ENCODE measurements at places on chromosomes 3 and 15. TPM values are rescaled to one million over a fixed set of nuclear protein-coding genes. Genes with fewer than 3 reads are reported as not detected.

- no peak for DNase-seq
Measured at GRCh38 chr3:105950881-105951600, 82.2 kb upstream of the CBLB start.

- no peak for DNase-seq
Measured at GRCh38 chr3:146189519-146190173, 28.7 kb upstream of the PLOD2 start.

GRCh38 chr15:67178569-67179210, 75.8 kb downstream of the AAGAB start:
- peak; percentile 64 for DNase-seq

DNA sequence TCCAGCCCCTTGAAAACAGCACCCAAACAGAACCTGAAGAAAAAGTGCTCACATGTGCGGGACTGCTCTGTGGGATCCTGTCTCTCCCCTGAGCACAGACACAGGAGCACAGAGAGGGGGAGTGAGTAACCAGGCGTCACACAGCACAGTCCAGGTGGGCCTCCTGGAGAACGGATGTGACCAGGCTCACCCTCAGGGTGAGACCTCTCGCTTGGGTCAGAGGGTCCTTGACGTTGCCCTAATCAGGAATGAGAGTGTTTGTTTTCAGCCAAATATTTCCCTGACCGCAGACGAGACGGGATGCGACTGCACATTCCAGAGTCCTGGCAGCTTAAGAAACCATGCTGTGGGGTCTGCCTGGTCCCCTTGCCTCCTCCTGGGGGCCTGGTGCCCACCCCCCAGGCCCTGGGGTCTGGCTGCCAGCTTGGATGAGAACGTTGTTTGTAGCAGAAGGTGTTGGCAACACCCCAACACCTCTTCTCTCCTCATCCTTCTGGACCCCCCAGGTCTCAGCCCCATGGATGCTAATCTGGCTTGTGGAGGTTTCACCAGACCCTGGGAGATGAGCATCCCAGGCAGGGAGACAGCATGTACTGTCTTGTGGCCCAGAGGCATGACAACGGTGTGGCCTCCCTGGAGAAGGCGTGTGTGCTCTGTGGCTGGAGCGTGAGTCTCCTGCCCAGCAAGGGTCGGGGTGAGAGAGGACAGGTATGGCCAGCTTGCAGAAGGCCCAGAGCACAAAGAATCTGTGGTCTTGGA, 42.1 kb upstream of the SLC6A6 start:
- DNase-seq = no peak

GRCh38 chr3:136908297-136908696, 46.3 kb downstream of the NCK1 start:
- no peak for DNase-seq

- DNase-seq = no peak
Measured at GRCh38 chr3:180959691-180960090, 29.8 kb downstream of the DNAJC19 start.

DNA sequence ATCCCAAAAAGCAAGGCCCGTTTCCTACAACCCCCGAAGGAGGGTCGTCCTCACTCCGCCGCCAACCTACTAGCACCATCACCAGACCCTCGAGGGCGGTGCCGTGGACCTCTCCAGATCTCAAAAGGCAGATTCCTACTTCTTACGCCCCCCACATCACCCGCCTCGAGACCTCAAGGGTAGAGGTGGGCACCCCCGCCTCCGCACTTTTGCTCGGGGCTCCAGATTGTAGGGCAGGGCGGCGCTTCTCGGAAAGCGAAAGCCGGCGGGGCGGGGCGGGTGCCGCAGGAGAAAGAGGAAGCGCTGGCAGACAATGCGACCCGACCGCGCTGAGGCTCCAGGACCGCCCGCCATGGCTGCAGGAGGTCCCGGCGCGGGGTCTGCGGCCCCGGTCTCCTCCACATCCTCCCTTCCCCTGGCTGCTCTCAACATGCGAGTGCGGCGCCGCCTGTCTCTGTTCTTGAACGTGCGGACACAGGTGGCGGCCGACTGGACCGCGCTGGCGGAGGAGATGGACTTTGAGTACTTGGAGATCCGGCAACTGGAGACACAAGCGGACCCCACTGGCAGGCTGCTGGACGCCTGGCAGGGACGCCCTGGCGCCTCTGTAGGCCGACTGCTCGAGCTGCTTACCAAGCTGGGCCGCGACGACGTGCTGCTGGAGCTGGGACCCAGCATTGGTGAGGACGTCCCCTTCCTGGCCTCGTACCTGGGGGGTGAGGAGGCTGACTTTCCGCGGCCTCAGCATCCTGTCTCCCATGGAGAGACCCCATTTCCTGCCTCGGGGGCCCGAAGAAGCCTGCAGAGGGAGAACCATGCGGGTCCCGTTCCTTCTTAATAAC, at the start of gene MYD88:
Gene MYD88, plus strand, starts transcription at position 313 of the 842 bp plus-strand sequence. Its CDS starts 40 bp downstream, at position 353.
- DNase-seq = peak; percentile 96

GRCh38 chr15:40306908-40307307, 827 bp downstream of the PLCB2 start:
- no peak for DNase-seq

DNA sequence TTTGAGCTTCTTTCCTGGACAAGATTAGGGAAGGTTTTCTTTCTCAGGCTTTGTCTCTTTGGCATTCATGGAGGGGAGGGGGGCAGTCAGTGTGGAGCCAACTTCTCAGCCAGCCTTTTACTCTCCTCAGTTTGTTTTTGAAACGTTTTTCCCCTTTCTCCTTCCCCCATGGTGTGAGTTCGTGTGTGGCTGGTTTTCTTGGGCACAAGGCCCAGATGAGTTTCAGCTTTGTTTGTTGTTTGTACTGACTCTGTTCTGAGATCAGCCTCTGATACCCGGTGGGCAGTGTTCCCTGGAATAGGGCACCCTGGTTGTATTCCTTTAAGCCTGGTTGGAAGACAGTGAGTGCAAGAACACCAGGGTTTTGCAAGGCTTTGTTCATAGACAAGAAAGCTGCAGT, 168.2 kb upstream of the RARB start:
- DNase-seq = no peak

- DNase-seq = no peak
Measured at GRCh38 chr3:143979813-143980212, 8.2 kb downstream of the DIPK2A start.

GRCh38 chr3:134929976-134930375, 134.9 kb downstream of the EPHB1 start:
- DNase-seq = no peak

GRCh38 chr3:189570916-189571315, 60.3 kb upstream of the TP63 start:
- DNase-seq = no peak

GRCh38 chr3:119187266-119187665, 13.9 kb downstream of the UPK1B start:
- DNase-seq = no peak

CATSPER2 gene
- total RNA-seq = 5.2 TPM

CLDN18 gene
- not detected for total RNA-seq

CPN2 gene
- 0.16 TPM for total RNA-seq

STRC gene
- 0.10 TPM for total RNA-seq

IL12A gene
- 0.29 TPM for total RNA-seq

ZMYND10 gene
- 0.71 TPM for total RNA-seq

FEZF2 gene
- total RNA-seq = not detected
